Mononuclear cell (primary cell): ENCODE measurements at places on chromosomes 7 and 10. TPM values are rescaled to one million over a fixed set of nuclear protein-coding genes. Genes with fewer than 3 reads are reported as not detected.

Gene NPVF
- not detected for total RNA-seq

Gene LRGUK
- 0.94 TPM for total RNA-seq

Gene WDFY4
- 28.9 TPM for total RNA-seq

Gene ICA1
- total RNA-seq, result 5.1 TPM

Gene CYP3A5
- total RNA-seq, result 0.10 TPM

Gene GJD4
- total RNA-seq, result not detected

Gene EMX2
- 0.10 TPM for total RNA-seq

Gene SLC26A3
- total RNA-seq, result not detected

Gene ZMIZ2
- total RNA-seq, result 16.7 TPM

Gene CPA4
- total RNA-seq, result 0.21 TPM

Gene UCMA
- not detected for total RNA-seq

Gene SUN3
- total RNA-seq, result 0.10 TPM

Gene NYAP1
- 0.10 TPM for total RNA-seq

Gene KLF14
- under 0.01 TPM for total RNA-seq

Gene RELN
- total RNA-seq, result under 0.01 TPM

Gene GPR26
- total RNA-seq, result under 0.01 TPM

Gene COBL
- 0.10 TPM for total RNA-seq

Gene NXPH1
- total RNA-seq, result not detected

Gene ATOH7
- total RNA-seq, result not detected

Gene MALSU1
- total RNA-seq, result 25.7 TPM

Gene NUTM2B
- 0.63 TPM for total RNA-seq

Gene GRID2IP
- total RNA-seq, result 0.21 TPM

Gene RAPGEF5
- total RNA-seq, result 0.63 TPM

Gene NPC1L1
- total RNA-seq, result not detected

Gene CHRM2
- under 0.01 TPM for total RNA-seq

Gene AHCYL2
- 6.5 TPM for total RNA-seq

Gene NEUROG3
- total RNA-seq, result not detected

Gene CLRN3
- not detected for total RNA-seq

Gene CYP2C19
- total RNA-seq, result not detected

Gene CTAGE8
- total RNA-seq, result 0.73 TPM
